T-helper 2 cell (primary cell): ENCODE measurements at places on chromosomes 4 and X.
A peak's percentile ranks its signal among the peaks of the same experiment; 100 is the strongest.

DNA sequence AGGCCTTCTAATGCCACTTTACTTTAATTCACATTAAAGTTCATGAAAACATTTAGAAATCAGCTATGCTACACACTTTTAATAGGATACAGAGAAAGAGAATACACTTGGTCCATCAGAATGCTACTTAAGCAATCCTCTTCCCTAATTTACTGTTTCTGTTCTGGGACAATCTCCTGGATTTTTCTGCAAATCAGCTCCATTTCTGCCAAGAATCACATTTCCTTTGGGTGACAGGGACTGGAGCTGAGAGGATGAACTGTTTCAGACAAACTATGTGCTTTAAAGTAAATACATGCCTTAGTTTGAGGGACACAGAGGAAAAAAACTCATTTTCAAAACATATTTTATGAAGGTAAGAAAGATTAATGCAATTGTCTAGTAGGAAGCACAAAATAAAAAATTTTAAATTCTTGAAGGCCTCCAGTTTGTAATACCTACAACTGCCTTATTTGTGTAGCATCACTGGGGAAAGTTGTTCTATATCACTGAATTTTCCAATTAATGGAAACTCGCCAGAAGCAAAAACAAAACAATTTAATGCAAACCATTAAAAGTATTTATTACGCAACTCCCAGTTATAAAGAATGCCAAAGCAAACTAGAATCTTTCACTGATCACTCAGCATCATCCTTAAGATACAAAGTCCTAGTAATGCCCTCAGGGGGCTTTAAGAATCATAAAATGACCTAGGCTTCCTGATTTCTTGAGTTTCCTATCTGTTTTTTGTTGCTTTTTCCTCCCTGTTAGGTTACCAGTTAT, 36.3 kb downstream of the BCLAF3 start:
- DNase-seq = no peak

DNA sequence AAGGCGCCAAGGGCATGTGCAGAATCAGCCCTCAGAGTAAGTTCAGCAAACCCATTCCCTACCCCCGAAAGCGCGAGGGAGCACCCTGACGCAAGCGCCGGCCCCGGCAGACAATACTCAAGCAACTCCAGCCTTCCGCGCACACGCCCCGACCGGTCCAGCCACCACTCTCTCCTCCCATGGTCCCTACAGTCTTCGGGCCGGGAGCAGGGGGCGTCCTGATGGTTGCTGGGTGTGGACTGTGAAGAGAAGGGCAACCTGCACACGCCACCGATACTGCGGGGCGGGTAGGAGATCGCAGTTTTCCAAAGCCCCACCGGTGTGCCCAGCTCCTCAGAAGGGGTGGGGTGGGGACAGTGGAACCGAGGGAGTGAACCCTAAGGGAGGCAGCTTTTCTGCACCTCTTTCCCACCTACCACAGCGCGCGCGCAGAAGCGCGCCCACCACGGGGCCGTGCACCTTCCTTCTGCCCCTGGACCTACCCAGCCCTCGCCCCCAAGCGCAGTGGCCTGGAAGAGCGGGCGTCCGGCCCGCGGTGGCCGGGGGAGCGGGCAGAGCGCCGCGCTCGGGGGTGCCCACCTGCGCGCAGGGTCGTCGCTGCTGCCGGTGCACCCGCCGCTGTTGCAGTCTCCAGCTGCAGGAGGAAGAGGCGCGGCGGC, 650.2 kb upstream of the DIPK2B start:
- DNase-seq = no peak

- DNase-seq = no peak
Observed at GRCh38 chrX:152733261-152733975, at the start of the genes CSAG1 and MAGEA12. TSS of gene CSAG1 (minus strand) at chrX:152733721. CDS start at chrX:152732460, 1,261 bp downstream. TSS of gene MAGEA12 (plus strand) at chrX:152733757. CDS start at chrX:152736162, 2,405 bp downstream.

GRCh38 chr4:189178125-189178746, 762.4 kb upstream of the FRG1 start:
- DNase-seq = no peak

GRCh38 chrX:80667967-80668366, 141.7 kb downstream of the BRWD3 start:
- DNase-seq = no peak

DNA sequence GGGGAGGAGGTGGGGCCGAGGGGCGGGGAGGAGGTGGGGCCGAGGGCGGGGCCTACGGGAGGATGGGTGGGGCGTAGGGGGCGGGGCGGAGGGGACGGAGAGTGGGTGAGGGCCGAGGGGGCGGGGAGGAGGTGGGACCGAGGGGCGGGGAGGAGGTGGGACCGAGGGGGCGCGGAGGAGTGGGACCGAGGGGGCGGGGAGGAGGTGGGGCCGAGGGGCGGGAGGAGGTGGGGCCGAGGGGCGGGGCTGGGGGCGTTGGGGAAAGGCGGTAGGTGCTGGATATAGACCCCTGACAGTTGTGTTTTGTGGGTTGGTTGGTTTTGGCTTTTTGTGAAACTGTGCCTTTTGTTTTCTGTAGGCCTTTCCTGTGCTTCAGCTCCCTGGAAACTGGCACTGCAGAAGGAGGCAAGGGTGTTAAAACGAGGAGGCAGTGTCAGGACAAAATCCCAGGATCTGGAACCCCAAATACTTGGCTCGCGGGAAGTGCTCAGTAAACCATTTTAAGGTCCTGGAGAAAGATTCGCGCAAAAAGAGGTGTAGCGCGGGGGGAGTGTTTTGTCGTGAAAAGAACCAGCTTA, 580 bp upstream of the MMGT1 start:
- DNase-seq = peak; percentile 69

DNA sequence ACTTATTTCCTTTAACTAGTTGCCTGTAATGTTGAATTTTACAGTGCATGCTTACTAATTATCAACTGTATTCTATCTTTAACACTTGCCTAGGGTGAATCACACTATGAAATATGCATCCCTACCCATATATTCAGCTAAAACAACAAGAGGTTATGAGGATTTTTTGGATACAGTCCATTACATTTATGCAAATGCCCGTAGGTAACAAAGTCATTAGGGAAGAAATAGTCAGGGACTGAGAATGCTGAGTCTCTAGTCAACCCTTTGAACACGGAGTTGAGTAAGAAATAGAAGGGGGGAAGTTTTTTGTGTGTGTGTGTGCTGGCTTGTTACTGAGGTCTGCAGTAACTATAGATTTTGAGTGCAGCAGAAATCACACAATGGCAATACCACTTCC, 26.1 kb upstream of the CBLL2 start:
- DNase-seq = no peak

- no peak for DNase-seq
Observed at GRCh38 chrX:72262077-72262476, 15.0 kb downstream of the RPS4X start.

DNA sequence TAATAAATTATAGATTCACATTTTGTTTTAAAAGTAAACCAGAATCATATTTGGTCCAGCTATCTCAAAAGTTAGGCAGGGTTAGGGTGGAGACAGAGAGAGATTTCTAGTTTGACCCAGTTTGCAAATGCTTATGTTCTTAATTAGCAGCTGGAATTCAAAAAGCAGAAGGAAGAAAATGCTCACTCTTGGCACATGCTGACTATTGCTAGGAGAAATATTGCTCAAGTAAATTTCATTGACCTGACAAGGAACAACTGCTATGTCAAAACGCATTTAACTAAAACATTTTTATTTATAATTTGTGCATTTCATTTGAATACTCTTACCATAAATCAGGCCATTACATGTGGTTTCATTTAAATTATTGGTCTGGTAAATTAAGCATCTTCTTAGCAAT, 131.8 kb downstream of the GLRA3 start:
- DNase-seq = no peak

GRCh38 chr4:144355811-144356757, 215.6 kb upstream of the GYPA start:
- DNase-seq = no peak

- no peak for DNase-seq
Observed at GRCh38 chrX:10548688-10549087, 71.7 kb downstream of the MID1 start.

DNA sequence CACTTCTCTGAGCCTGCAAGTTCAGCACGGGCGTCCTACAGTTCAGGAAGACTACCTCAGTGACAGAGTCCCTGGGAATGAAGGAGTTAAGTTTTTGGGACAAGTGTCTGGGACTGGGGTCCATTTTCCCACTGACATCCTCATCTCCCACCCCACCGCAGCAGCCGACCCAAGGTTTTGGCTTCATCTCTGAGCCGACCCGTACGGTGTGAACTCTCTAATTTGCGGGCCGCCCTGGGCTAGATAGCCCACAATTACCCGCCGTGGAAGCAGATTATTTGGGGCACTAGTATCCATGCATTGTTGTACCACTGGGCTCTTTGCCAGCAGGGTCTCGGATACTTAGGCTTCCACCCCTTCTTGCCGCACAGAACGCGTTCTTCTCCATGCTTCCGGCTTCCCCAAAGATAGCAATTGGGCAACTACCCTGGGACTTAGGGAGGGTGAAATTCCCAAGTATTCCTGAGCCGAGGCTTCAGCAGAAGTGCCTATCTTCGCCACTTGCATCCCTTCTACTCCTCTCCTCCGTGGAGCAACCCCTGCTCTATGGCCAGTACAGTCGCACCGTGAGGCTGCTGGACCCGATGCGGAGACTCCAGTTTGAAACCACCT, 2.4 kb downstream of the IL1RAPL2 start:
- DNase-seq = no peak

DNA sequence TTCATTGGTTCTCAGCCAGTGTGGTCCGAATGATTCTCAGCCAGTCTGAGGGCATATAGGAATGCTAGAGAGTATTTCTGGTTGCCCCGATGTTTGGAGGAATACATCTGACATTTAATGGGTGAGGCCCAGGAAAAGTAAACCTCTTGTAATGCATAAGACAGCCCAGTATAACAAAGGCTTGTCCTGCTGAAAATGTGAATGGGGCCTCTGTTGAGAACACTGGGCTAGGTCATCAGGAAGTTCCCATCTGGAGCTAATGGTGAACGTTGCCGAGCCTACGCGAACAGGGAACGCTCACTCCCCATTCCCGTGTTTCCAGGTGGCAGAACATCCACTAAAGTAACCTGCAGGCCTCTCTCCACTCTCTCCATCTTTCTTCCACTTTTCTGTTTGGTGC, 132.0 kb upstream of the CLNK start:
- no peak for DNase-seq
